ENCODE measurements at places on chromosomes 6 and 20.

DNA sequence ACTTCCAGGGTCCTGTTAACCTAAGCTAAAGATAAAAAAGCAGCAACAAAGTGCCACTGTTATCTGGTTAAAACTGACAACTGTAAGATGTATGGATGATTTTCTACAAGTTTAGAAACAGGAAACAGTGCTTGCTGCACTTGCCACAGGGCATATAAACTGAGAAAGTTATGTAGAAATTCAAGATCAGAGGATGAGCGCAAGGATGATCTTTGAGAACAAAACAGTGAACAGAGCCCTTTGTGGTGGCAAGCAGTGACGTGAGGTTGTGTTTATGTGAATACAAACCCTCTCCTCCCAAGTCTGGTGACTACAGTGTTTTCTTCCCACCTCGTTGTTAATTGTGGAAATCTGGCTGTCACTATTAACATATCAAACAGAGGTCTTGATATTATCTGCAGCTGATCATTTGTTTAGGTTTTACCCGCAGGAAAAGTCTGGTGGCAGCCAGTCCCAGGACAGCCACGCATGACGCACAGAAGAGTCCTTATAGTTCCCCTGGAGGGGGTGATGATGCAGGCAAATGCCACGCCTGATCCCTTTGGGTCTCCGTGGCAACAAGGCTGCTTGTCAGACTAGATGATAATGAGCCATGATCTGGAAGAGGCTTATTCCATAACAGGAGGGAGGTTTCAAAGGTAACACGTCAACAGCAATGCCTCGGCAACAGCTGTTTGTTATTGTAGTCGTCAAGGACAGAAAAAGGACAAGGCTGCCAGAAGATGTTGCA is 43.1 kb upstream of the TNFAIP3 start:
- DNase-seq = no peak

- DNase-seq = no peak
Measured at GRCh38 chr6:157984686-157985225, 3.1 kb downstream of the SYNJ2 start.

GRCh38 chr6:118298476-118299427 is 249.3 kb upstream of the PLN start:
- no peak for DNase-seq

- no peak for DNase-seq
Measured at GRCh38 chr20:57991211-57991881, 237.1 kb downstream of the ANKRD60 start.

DNA sequence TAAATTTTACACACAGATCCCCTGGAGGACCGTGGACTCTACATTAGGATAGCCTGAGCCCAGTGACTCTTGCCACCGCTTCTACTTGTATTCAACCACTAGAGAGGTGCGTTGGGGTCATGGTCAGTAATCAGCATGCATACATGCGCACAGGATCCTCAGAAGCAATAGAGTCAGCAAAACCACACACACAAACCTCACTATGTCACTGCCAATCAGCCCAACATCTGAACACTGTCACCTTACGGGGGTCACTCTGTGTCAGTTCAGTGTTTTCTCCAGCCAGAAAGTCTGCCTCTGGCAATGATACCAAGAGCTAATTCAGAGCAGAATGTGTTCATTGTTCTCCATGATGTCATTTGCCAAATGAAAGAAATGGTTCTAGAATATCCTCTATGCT is 225.3 kb downstream of the KHDC1L start:
- no peak for DNase-seq
